Activated naive CD4-positive, alpha-beta T cell treated with anti-CD3 and anti-CD28 coated beads for 36 hours (primary cell): ENCODE measurements at places on chromosomes 16 and 17.

- no peak for DNase-seq
These were observed 55.1 kb downstream of the ATP2C2 start for GRCh38 chr16:84423416-84423837.

DNA sequence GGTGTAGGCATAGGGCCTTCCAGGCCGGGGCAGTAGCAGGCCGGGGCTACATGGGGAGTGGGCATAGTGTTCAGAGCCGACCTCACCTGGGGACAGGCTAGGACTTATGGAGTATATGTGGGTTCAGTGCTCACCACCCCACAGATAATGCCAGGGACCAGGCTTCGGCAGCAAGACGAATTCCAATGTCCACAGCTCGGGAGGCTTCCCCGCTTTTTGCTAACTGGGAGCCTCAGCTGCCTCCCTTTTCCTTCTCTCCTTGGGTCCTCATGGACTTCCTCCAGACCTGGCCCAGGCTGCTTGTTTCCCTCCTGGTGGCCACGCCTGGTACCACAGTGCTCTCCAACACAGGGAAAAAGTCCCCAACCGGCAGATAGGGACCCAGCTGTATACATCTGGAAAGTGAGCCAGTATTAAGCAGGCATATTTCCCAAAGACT, 20.1 kb upstream of the SLC46A1 start:
- no peak for DNase-seq

DNA sequence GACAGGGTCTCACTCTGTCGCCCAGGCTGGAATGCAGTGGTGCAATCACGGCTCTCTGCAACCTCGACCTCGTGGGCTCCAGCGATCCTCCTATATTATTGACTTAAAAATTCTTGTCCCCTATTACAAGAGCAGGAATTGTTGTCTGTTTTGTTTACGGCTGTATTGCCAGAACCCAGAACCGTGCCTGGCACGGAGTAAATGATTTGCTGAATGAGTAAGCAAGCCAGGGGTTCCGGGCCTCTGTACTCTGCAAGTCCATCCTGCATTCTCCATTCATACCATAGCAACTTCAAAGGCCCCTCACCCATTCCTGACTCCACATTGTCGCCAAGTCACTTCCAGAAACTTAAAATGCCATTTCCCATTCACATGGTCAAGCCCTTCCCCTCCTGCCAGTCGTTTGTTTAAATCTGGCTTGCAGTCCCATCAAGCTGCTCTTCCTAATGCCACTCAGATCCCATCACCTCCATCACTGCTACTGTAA, 6.9 kb downstream of the ADCY9 start:
- no peak for DNase-seq

DNA sequence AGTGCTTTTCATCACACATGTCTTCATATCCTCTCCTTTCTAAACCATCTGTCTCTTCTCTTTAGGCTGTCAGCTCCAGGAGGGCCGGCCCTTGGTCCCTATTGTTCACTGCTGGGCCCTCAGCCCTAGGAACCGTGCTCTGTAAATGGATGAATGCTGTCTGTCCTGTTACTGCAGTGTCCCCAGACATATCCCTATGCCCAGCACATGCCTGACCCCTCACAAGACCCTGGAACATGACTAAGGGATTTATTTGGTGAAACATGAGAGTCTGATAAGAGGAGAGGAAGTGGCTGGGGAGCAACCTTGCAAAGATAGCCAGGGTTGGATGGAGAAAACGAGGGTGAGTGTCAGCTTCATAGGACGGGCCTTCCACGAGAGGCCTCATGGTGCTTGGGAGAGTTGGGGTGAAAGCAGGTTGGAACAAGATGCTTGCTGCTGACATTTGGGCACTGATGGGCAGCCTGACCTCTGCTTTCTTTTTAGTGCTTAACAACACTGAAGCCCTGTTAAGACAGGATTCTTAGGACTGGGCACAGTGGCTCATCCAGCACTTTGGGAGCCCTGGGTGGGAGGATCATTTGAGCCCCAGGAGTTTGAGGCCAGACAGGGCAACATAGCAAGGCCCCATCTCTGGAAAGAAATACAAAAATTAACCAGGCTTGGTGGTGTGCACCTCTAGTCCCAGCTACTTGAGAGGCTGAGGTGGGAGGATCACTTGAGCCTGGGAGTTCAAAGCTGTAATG, 39.0 kb downstream of the ABCC1 start:
- DNase-seq, result no peak

DNA sequence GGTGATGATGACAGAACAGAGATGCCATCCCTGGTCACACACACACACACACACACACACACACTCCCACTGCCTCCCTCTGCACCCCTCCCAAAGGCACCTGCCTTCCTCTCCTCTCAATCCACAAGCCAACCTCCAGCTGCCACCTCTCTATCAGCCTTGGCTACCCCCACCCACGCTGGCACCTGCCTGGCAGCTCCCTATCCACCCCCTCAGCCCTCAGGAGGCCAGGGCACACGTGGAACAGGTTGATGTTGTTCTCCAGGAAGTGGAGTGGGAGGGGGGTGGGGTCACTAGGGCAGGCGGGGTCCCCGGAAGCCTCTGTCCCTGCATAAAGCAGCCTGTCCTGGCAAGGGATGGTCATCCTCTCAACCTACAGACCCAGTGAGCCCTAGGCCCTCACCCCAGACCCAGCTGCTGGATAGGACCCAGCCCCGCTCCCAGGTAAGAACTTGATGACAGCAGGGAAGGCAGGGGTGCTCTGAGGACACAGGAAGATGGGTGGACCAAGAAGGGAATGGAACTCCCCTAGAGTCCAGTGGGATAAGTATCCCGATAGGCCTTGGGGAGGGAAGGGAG, at the start of gene GSDMA:
Gene GSDMA (plus strand): TSS at position 363 of the 579 bp plus-strand sequence. CDS start 2,684 bp downstream, outside the sequence.
- DNase-seq, result no peak
